Activated T-helper 1 cell treated with anti-CD3 and anti-CD28 coated beads, Interleukin-12 subunit alpha, Interleukin-12 subunit beta, Interleukin-2, Interleukin-4 antibody, amounts not matched to agents 30 ng/mL and 10 ng/mL and 1 ng/mL, durations not matched to agents 14 hours and 24 hours and 36 hours (primary cell): ENCODE measurements at places on chromosomes 1 and 21.

DNA sequence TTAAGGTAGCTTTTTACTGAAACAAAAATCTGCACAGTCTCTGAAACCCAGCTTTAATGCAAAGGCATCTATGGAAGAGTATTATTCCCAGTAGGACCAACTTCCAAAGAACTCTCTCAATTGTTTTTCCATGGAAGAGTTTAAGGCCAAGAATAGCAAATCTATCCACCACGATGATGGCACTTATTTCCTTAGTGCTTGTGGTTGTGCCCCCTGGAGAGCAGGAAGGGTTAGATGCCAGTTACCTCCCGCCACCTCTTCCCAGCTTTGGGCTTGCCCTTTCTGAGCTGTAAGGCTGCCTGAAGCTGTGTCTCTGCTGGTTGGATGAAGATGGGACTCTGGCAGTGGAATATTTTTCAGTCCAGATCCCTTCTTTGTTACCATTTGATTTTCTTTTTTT lies 4.8 kb upstream of the ATP1A1 start:
- DNase-seq = no peak

DNA sequence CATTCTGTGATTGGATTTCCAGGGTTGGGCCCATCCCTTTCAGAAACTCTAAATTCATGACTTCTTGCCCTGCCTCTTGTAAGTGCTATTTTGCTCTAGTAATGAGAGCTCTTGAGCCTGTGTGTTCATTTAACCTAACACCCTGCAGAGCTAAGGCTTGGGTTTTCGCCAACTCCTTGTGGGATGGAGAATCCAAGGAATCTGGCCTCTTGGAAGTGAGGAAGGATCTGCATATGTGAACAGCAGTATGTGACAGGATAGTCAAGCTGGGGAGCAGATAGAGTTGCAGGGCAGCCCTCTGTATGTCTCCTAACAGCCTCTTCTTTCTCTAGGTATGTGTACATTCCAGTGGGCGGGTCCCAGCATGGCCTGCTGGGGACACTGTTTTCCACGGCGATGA lies 258.9 kb downstream of the HHAT start:
- no peak for DNase-seq

- DNase-seq = no peak
Observed at GRCh38 chr1:56169856-56170255, 409.5 kb downstream of the PLPP3 start.

- no peak for DNase-seq
Observed at GRCh38 chr1:4781646-4782045, 127.2 kb downstream of the AJAP1 start.

- DNase-seq = no peak
Observed at GRCh38 chr1:91895832-91896556, 10.0 kb upstream of the TGFBR3 start.

- DNase-seq = no peak
Observed at GRCh38 chr1:91281782-91282181, 122.9 kb downstream of the HFM1 start.
